ENCODE measurements at places on chromosomes 7 and 10. TPM values are rescaled to one million over a fixed set of nuclear protein-coding genes. Genes with fewer than 3 reads are reported as not detected.

- no peak for DNase-seq
Measured at GRCh38 chr10:133139551-133140065, 20.4 kb upstream of the KNDC1 start.

DNA sequence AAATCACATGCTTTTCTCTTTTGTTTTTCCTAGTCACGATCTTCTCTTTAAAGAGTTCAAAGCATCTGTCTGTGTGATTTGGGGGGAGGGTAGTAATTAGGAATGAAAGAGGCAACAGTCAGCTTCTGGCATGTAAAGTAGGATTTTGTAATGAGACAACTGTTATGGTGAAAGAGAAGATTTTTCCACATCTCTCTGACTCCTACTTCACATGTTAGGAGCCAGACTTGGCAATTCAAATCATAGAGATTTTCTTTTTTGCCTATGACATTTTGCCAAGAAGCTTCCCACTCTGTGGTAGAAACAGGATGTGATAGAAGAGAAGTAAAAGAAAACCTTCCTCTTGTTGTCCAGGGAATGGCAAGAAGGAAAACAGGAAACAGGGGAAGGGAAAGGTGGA is 38.3 kb upstream of the KLHL7 start:
- DNase-seq, result no peak

DNA sequence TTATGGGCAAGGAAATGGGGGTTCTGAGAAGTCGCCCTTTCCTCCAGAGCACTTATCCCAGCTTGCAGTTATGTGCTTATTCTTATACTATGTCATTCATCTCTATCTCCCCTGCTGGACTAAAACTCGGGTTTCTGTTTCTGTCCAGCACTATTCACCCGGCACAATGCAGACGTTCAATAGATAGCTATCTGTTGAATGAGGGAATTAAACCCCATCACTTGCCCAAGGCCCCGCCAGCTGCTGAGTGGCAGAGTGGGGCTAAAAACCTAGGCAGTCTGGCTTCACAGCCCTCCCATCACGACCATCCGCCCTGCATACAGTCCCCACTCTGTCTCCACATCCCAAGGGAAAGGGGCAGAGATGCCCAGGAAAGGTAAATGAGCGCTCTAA is 5.4 kb downstream of the SLIT1 start:
- no peak for DNase-seq

DNA sequence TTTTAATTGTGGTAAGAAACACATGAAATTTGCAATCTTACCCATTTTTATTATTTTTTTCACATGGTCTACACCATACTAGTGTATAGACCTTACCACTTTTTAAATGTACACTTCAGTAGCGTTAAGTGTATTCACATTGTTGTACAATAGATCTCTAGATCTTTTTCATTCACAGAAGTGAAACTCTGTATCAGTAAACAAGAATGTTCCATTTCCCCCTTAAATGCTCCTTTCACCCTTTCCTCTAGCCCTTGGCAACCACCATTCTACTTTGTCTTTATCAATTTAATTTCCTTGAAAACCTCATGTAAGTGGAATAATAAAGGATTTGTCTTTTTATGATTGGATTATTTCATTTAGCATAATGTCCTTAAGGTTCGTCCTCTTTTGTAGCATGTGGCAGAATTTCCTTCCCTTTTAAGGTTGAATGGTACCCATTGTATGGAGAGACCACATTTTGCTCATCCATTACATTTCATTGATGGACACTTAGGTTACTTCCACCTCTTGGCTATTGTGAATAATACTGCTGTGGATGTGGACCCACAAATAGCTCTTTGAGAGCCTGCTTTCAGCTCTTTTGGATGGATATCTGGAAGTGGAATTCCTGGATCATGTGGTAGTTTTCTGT is 45.7 kb downstream of the SNX10 start:
- DNase-seq, result no peak

AKR1B15 gene
- total RNA-seq, result not detected

CYP26A1 gene
- not detected for total RNA-seq

Data from stomach (tissue), 19 donors.